Activated CD4-positive, alpha-beta T cell treated with anti-CD3 and anti-CD28 coated beads, Interleukin-2, amount 50 U/mL, for 4 hours (primary cell): ENCODE measurements at places on chromosomes 16 and 17.
A peak's percentile ranks its signal among the peaks of the same experiment; 100 is the strongest.

GRCh38 chr17:18158022-18158600 lies 25.5 kb upstream of the ALKBH5 start:
- peak; percentile 96 for DNase-seq

GRCh38 chr17:45108051-45108450 lies 24.3 kb downstream of the PLCD3 start:
- no peak for DNase-seq

DNA sequence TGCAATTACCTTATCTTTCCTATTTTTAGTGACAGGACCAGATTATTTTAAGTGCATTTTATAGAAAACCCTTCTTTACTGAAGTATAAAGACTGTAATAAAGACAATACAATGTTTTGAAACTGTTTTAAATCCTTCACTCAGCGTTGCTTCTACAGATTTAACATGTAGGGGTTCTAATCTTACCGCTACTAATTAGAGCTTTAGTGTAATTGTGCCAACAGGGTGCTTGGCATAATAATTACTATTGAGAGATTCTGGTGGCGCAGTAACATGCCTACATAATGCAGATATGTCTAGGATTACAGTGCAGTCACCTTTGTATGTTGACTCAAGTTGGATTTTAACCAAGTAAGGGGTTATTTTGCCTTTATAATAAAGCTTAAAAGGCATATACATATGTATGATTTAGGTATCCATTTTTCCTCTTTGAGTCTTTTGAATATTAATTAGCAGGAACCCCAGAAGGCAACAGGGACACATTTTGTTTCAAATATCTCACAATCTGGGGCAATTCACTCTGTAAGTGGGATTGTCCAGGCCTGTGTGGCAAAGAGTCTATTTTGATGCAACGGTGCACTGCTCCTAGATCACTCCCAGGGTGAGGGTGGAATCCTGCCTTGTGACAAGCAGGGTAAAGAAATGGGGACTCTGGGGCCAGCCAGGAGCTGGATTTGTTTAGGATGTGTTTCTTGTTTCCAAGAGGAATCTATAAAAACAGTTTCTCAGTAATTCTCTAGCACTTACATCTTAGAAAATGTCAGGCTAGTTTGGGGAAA lies 604.7 kb upstream of the SALL1 start:
- DNase-seq: no peak

- no peak for DNase-seq
Observed at GRCh38 chr16:75244225-75244809, 7.1 kb downstream of the BCAR1 start.

GRCh38 chr16:27723711-27724481 lies 174.0 kb downstream of the KATNIP start:
- DNase-seq: no peak

- peak; percentile 57 for DNase-seq
Observed at GRCh38 chr17:76736349-76737081, 616 bp downstream of the SRSF2 start.
